ENCODE measurements at places on chromosomes 1 and 21.
A peak's percentile ranks its signal among the peaks of the same experiment; 100 is the strongest.

DNA sequence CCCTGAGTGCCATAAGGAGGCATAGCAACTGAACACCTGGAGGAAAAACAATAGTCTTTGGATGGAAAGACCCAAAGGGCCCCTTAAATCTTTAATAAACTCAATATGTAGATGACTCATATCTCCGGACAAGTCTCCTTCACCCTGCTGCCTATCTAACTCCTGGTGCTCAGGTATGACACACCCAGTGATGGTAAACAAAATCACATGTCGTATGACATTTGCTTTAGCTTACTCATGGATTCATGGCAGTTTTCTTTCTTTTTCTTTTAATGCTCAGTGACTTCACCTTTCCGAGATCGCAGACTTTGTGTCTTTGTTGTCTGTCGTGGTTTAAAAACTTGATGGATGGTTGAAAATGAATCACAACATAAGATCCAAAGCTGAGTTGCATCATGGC is 208.5 kb upstream of the PROX1 start:
- no peak for DNase-seq

GRCh38 chr21:34598931-34599400 is 15.9 kb downstream of the RCAN1 start:
- no peak for DNase-seq

DNA sequence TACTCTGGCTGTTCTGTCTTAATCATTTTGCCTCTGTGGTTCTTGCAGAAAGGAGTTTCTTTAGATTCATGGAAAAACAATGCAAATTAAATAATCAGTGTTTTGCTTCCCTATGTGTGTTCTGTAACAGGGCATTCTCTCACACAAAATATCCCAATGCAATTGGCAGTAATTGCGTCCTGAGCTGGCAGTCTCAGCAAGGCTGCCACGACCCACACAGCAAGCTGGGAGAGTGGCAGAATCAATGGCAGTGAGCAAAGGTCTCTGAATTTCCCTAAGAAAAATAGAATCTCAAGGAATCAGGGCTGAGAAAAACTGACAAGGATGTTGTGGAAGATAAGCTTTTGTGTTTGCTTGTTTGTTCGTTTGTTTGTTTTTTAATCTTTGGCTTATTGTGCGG is 198.1 kb upstream of the ST6GALNAC5 start:
- no peak for DNase-seq

GRCh38 chr1:181033799-181034451 is at the start of gene MR1:
MR1 (plus strand) TSS chr1:181033983; CDS start chr1:181034008, 25 bp downstream.
- DNase-seq: peak; percentile 36

DNA sequence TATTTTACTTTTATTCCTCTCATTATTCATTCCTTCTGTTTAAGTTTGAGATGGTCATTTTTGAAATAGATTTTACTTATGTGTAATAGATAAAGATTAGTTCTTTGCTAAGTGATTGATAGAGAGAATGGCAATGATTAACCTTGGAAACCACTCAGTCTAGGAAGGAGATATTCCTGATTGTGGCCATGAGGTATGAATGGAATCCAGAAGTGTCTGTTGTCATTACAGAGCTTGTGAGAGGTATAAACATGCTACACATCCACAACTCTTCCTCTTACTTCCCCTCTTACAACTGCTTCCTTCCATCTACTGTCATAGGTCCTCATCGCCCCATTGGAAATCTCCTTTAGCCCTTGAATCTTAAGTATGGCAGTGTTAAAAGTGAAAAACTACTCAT is 988.8 kb upstream of the B3GALT2 start:
- DNase-seq: no peak

DNA sequence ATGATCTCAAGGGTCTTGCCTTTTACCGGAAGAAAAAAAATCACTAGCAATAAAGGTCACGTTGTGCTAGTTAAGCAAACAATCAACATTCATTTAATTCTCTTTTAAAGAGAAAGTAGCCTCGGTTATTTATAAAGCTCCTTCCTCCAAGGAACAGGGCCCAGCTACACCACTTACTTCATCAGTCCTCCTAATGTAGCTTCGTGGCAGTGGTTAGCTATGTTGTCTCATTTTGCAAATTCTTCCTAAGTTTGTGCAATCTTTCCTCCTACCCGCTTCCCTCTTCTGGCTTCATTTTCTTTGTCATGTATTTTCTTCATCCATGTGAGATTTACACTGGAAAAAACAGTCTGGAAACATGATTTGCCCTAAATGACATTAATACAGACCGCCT is 554.2 kb downstream of the NUF2 start:
- DNase-seq: no peak

DNA sequence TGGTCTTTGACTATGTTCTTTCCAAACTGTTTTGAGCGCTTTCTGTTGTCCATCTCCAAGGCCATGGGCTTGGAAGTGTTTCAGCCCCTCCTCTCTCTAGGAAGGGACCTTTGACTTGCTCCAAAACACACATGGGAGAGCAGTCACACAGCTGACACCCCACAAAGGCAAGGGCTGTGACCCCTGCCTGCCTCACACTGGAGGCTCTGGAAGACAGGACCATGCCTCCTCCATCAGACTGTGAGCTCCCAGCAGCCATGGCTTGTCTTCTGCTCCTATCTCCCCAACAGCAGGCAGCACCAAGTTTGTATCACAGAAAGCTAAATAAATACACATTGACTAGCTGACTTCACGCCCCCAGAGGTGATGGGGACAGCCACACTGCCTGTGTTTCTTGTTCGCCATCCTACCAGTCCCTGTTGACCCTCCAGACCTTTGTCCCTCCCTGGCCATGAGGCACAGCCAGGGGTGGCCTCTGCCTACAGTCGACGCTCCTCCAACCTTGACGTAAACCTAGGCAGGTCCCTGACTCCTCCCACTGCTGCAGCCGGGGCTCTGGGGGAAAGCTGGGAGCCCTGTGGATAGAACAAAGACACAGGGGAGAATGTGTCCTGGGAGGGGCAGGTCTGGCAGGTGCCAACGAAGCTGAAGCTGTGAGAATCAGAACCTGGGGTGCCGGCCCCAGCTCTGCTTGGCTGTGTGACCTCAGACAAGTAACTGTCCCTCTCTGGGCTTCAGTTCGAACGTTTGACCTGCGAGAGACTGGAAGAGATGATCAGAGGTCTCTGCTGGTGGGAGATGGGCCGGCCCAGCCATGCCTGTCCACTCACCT is 4.8 kb downstream of the PLA2G2F start:
- no peak for DNase-seq

- DNase-seq: no peak
Observed at GRCh38 chr1:47241114-47242113, 9.4 kb upstream of the TAL1 start.

- DNase-seq: no peak
Observed at GRCh38 chr1:169624122-169624521, 5.8 kb downstream of the SELP start.

DNA sequence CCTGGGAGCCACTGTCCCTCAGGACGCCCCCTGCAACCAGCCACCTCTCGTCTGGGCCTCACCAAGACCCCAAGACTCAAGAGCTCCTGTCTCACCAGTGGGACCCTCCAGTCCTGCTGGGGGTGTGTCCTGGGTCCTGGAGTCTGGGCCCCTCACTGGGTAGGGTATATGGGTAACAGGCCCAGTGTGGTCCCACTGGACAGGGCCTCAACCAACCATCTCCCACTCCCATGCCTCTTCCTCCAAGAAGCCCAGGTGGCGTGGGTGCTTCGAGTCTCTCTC is 725 bp upstream of the VWA1 start:
- DNase-seq: no peak

GRCh38 chr1:234906654-234907053 is 222.0 kb downstream of the TOMM20 start:
- no peak for DNase-seq

DNA sequence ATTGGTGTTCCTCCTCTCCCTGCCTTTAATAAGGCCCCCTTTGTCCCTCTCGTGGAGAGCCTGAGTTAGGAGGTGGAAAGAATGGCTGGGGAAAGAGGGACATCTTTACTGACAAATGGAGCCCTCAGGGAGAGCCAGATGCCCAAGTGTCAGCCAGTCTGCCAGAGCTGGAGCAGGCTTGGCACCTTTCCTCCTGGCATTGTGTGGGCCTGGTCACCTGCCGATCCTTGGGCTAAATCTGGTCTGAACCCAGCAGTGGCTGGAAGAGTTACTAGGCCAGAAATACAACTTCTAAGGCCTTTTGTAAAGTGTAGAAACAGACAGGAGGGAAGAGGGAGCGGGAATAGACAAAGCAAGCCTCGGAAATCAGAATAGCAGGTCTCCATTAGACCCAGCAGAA is 24.9 kb downstream of the VANGL1 start:
- no peak for DNase-seq

DNA sequence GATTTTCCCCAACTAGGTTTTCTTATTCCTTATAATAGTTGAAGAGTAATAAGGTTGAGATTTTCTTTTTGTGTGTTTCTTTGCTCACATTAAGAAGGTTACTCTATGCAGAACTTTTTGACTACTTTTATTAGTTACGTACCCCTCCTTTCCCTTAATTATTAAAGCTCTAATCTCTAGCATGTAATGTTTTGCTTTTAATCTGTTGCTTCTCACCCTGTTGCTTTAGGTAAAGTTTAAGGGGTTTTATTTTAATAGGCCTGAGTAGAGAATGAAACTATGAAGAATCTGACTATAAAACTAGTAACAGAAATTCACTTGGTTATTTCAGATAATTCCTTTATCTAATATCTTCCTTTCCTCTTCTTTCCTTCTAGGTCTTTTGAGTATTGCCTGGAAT is 53.4 kb downstream of the POU2F1 start:
- DNase-seq: no peak

GRCh38 chr1:214019499-214019898 is 31.7 kb downstream of the PROX1 start:
- no peak for DNase-seq

- no peak for DNase-seq
Observed at GRCh38 chr1:116537898-116538297, 32.9 kb downstream of the CD58 start.

DNA sequence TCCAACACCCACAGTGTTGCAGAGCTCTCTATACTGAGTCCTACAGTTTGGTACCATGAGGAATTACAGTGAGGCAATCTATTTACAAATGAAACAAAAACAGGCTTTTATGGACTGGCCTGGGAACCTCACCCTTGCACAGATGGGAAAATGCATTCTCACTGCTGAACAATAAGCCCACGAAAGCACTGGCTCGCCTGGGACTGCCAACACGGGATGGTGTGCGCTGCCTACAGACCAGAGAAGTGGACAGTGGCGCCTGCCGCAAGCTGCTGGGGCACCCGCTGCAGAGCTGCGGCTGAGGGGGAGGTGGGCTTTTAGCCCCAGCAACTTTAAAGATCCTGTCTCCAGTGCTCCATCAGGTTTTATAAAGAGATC is 28.5 kb upstream of the ABCG1 start:
- no peak for DNase-seq

GRCh38 chr21:35537604-35538003 is 488.5 kb upstream of the RUNX1 start:
- no peak for DNase-seq

- no peak for DNase-seq
Observed at GRCh38 chr1:199010492-199010891, 371.7 kb downstream of the PTPRC start.

GRCh38 chr1:68047659-68048026 is 2.8 kb downstream of the DIRAS3 start:
- DNase-seq: no peak

- DNase-seq: no peak
Observed at GRCh38 chr1:26289158-26290059, 9.5 kb downstream of the SH3BGRL3 start.

DNA sequence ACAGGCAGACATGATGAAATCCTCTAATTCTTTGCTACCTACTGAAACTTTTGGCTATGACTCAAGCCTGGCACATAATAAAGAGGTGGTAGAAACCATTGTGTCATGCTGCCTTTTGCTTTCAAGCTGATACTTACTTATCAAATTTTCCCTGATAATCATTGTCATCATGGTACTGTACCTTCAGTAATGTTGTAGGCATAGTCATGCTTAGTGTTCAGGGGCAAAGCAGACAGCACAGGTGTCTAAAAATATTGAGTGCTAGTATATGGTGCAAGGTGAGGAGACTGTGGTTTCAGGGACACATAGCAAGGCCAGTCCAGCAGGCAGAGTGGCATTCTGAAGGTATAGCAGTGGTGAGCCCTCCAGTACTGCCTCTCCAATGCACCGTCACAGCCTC is 226.9 kb upstream of the DEPDC1 start:
- no peak for DNase-seq

DNA sequence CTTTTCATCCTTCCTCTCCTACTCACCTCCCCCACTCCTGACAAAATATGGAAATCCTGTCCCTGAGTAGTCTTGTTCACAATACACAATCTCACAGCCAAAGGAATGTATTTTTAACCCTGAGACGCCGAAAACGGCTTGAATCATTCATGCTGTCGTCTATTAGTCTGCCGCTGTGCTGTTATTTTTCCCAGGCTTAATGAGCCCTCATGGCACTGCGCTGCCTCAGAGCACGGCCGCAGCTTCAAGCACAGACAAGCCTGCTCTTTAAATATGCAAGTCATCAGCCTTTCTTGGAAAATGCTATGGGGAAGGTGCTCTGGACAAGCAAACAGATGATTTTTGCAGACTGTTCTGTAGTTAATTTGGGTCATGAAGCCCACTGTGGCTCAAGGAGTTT is 302.7 kb downstream of the DISC1 start:
- no peak for DNase-seq

DNA sequence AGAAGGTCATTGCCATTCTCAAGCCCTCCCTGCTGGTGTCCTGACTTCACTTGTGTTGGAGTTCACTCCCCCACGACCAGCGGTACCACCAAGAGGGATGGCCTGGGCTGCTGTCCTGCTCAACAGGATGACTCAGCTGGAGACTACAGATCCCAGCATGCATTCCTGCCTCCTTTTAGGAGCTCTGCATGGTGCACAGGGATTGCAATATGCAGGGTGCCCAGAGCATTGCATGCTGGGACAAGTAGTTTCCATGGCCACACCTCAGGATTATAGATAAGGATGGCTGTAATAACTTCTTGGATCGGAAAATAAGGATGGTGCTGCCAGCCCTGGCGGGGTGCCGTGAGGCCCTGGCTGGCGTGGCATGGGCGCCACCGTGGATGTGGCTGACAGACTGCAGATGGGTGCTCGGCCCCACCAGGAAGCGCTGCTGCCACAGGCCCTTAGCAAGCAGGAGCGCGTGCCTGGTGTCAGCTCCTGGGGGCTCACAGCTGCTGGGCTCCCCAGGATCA is 150.0 kb downstream of the CASZ1 start:
- DNase-seq: no peak

GRCh38 chr21:26080211-26080610 is 90.4 kb downstream of the APP start:
- DNase-seq: no peak

DNA sequence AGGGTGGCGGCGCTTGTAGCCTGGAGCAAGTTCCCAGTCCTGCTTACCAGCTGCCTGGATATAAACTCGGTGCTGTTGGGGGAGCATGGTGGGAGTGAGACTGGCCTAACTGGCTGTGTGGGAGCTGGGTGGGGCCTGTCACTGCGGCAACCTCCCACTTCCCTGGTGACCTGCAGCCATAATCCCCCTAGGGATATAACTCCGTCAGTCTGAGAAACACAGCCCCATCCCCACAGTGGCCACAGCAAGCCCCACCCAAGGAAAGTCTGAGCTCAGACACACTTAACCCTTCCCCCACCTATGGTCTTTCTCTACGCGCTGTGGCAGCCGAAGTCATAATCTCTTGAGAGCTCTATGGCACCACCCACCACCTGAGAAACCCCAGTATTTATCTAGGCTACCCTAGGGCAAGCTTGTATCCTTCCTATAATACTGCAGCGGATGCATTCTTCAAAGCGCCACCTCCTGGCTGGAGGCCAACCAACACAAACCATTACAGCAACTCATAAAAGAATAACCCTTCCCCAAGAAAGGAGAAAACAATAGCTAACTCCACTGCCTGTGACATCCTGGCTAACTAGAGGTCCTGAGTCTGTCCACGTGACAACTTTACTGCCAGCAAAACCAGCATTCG is 57.4 kb downstream of the ZNF648 start:
- DNase-seq: no peak

Measured in stimulated activated CD4-positive, alpha-beta T cell treated with anti-CD3 and anti-CD28 coated beads, Interleukin-4, amount 100 ng/mL, for 4 hours (primary cell).